Adrenal gland (tissue), 19 donors: ENCODE measurements at places on chromosomes 3 and 15. TPM values are rescaled to one million over a fixed set of nuclear protein-coding genes. Genes with fewer than 3 reads are reported as not detected.

DNA sequence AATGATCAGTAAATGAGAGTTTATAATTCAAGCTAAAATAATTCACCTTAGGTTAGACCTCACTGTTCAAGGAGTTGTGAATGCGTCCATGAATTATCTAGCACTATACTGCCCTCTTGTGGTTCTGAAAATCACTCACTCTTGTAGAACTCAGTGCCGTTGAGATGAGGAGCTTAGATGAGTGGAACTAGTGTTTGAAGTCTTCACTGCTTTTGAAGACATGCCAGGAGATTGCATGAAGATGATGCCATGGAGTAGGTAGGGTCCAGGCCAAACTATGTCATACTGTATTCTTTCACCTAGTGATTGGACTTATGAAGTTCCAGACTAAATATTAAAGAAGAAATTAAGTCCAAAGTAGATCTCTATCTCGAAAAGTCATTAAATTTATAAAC is 28.8 kb downstream of the LYSMD4 start:
- DNase-seq: peak; percentile 36

DNA sequence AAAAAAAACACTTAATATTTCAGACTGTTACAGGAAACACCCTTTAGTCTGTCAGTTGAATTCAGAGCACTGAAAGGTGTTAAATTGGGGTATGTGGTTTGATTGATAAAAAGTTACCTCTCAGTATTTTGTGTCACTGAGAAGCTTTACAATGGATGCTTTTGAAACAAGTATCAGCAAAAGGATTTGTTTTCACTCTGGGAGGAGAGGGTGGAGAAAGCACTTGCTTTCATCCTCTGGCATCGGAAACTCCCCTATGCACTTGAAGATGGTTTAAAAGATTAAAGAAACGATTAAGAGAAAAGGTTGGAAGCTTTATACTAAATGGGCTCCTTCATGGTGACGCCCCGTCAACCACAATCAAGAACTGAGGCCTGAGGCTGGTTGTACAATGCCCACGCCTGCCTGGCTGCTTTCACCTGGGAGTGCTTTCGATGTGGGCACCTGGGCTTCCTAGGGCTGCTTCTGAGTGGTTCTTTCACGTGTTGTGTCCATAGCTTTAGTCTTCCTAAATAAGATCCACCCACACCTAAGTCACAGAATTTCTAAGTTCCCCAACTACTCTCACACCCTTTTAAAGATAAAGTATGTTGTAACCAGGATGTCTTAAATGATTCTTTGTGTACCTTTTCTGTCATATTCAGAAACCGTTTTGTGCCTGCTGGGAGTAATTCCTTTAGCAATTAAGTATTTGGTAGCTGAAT is 17.9 kb downstream of the TMEM43 start:
- no peak for DNase-seq

ATRIP gene
- total RNA-seq: 5.2 TPM

GPR62 gene
- total RNA-seq: not detected

KLHL6 gene
- total RNA-seq: 2.4 TPM

CGNL1 gene
- total RNA-seq: 27.7 TPM

MAP6D1 gene
- total RNA-seq: 3.0 TPM
